Epithelial cell of proximal tubule (primary cell): ENCODE measurements at places on chromosomes 2 and 18.

DNA sequence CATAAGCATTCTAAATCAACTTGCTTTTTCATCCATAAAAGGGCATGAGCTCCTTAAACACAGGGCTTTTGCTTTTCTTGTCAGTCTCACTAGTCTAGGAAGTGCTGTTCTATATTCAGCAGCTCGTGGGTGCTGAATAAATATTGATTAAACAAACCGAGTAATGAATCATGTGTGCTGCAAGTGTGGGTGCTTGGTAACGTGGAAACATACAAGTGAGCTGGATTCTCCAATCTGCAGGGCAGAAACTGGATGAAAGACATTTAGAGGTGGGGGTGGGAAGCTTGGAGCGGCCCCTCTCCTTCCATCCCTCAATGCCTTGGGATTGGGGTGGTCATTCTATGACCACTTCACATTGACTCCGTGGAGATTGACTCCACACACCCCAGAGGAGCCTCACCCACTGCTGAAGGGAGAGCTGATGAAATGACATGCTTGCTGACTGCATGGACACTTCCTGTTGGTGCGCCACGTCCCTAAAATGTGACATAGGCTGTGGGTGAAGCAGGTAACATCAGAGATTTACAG, 114.6 kb downstream of the DOCK10 start:
- DNase-seq: no peak

GRCh38 chr18:78732273-78733210, 247.1 kb upstream of the SALL3 start:
- no peak for DNase-seq

GRCh38 chr18:51039138-51040112, 9.4 kb downstream of the SMAD4 start:
- DNase-seq: no peak

DNA sequence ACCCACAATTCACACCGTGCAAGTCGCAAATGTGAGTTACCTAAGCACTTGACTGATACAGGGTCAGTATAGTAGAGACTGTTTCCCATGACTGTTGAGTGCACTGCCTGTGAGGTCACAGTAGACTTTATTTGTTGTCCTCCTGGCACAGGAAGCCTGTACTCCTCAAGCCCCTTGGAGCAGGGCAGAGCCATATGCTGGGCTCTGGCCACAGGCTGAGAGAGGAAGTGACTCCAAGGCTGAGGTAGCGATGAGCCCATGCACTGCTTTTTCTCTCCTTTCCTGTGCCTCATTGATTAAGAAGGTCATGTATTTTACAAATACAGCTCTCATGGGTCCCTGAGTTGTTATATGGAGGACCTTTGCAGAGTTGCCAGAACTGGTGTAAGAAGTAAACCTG, 287.7 kb downstream of the SRBD1 start:
- no peak for DNase-seq

DNA sequence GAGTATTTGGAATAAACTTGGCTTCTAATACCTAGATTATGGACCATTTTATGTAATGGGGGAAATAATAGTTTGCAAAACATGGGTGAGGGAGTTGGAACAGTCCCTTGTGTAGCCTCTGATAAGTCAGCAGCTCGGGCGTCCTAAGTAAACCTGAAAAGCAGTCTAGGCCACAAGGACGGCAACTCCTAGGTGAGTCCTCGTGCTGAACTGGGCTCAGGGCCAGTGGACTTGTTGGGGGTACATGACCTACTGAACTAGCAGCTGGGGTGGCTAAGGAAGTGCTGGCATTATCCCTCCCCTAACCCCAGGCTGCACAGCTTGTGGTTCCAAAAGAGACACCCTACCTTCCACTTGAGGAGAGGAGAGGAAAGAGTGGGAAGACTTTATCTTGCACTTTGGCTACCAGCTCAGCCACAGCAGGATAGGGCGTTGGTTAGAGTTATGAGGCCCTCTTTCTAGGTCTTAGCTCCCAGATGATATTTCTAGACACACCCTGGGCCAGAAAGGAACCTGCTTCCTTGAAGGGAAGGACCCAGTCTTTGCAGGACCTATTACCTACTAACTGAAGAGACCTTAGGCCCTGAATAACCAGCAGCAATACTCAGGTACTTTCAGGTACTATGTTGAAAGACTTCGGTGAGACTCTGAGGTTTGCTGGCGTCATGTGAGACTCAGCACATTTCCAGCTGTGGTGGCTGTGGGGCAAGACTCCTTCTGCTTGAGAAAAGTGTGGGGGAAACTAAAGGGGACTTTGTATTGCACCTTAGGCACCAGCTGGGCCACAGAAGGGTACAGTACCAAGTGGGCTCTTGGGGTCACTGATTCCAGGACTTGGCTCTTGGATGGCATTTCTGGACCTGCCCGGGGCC, 71.0 kb downstream of the AQP4 start:
- DNase-seq: no peak

DNA sequence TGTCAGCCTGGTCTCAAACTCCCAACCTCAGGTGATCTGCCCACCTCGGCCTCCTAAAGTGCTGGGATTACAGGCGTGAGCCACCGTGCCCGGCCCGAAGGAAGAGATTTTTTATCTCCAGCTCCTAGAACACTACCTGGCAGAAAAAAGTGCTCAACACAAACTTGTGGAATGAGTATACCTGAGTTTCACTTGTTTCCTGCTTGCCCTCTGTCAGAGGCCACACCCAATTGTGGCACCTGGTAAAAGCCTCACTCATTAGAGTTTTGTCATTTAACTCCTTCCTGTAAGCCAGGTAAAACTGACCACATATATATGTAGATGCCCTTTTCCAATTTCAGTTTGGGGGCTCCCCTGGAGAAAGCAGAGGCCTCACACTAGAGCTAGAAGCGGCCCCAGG, 42.2 kb upstream of the RTN4 start:
- DNase-seq: no peak
